ENCODE measurements at places on chromosomes 5 and 9.

DNA sequence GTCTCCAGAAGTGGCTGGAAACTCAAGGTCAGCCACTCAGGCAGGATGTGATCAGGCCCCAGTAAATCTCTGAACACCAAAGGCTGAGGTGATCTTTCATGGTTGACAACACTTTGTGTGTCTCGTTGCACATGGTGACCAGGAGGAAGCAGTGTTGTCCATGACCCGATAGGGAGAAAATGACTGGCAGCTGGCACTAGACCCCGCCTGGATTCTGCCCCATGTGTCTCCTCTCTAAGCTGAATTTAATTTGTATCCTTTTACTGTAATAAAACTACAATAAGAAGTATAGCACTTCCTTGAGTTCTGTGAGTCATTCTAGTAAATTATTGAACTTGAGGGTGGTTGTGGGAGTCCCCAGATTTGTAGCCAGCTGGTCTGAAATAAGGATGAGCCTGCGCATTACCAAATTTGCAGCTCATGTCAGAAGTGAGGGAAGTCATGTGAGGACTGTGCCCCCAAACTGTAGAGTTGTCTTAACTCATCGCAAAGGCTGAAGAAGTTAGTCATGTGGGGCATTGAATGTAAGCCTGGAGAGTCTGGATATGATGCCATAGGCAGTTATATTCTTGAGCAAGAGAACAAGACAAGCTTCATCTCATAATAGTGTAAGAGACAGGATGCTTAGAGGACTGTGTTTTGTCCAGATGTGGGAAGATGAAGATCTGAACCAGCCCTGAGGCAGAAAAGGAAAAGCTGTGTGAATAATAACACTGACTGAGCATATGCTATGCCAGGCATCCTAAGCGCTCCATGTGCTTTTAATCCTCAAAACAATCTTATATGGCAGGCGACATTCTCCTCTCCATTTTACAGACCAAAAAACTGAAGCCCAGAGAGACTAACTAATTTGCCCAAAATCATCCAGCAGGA is 55.9 kb downstream of the TMEM215 start:
- no peak for DNase-seq

GRCh38 chr9:37371565-37372464 is 50.7 kb upstream of the GRHPR start:
- DNase-seq = no peak

DNA sequence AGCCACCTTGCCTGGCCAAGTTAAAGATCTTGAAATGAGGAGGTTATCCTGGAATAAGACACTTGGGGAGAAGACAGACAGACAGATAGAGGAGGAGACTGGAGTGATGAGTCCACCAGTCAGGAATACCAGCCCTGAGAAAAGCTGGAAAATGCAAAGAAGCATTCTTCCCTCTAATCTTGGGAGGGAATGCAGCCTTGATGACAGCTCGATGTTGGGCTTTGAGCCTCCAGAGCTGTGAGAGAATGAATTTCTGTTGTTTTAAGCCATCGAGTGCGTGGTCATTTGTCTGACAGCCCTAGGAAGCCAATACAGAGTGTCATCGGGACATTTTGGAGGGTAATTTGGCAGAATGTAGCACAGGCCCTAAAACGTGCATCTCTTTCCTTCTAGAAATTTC is 199.1 kb upstream of the IER5L start:
- no peak for DNase-seq

- DNase-seq = no peak
These were observed 364.9 kb downstream of the ARRDC3 start for GRCh38 chr5:91018200-91018599.

DNA sequence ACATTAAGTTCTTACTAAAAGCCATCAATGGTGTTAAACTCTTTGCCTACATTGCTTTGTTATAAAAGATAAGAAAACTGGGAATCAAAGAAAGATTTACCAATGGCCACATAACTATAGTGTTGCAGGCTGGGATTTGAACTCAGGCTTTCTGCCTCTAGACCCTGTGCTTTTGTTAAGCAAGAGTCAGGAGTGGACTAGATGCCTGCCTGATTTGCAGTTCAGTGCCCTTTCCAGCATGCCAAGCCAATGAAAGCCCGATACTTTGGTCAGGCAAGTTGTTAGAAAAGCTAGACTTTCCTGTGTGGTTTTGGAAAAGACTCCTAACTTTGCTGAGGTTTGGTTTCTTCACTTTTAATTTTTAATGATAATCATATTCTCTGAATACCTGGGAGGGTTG is 21.4 kb upstream of the AGXT2 start:
- DNase-seq = no peak

GRCh38 chr5:61363401-61364114 is 31.5 kb downstream of the ZSWIM6 start:
- no peak for DNase-seq

DNA sequence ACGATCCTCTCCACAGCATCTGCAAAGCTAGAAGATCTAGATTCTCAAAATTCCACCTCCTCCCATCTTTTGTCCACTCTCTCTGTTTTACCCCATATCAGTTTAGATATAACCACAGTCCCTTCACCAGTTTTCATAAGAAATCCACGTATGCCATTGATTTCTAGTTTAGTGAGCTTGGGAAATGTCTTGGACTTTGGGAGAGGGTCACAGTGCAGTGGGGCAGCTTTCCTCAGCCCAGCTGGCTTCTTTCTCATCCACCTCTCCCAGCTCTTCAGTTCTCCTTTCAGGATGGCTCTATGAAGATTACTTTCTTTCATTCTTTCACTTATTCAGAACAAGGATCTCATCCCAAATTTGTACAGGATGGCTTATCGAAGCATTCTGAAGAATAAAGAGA is 203.9 kb upstream of the ADCY2 start:
- DNase-seq = no peak

DNA sequence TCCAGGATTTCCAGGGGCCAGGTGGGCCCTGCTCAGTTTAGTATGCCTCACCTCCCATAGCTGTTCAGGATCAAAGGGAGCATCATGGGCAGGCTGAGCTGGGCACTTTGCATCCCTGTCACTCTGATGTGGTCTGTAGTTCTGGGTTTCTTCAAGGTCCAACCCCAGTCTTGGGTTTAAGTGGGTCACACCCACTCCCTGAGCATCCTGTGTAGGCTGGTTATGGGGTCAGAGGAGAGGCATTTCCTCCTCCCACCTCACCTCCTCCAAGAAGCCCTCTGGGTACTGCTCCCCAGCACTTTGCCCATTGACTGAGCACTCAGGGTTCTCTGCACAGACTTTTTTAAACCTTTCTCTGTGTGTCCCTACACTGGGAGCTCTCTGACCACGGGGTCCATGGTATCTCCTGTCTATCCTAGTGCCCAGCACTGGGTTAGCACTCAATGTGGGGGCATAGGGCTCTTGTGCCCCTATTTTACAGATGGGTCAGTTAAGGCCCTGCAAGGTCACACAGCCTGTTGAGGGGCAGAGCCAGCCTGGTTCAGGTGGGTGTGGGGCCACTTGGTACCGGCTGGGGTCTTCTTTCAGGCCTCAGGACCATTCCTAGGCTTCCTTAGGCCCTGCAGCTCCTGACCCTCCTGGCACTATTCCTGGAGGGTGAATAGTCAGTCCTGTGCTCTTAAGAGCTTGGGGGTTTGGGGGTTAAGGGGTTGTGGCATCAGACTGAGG is 19.0 kb downstream of the CXXC5 start:
- DNase-seq = no peak

Measured in activated CD8-positive, alpha-beta memory T cell treated with anti-CD3 and anti-CD28 coated beads for 48 hours (primary cell).